CD8-positive, alpha-beta memory T cell (primary cell): ENCODE measurements at places on chromosomes 1 and 21. TPM values are rescaled to one million over a fixed set of nuclear protein-coding genes. Genes with fewer than 3 reads are reported as not detected.

Gene BLACAT1
- not detected for total RNA-seq

Gene LCE1A
- total RNA-seq: not detected

Gene KIF14
- total RNA-seq: 9.3 TPM

Gene NENF
- 45.5 TPM for total RNA-seq

Gene CNTN2
- not detected for total RNA-seq

Gene CFAP74
- total RNA-seq: not detected

Gene CCDC24
- 3.4 TPM for total RNA-seq

Gene PTGFR
- not detected for total RNA-seq

Gene FCAMR
- total RNA-seq: not detected

Gene FTCD
- total RNA-seq: not detected
